ENCODE measurements at places on chromosomes 16 and 17.

DNA sequence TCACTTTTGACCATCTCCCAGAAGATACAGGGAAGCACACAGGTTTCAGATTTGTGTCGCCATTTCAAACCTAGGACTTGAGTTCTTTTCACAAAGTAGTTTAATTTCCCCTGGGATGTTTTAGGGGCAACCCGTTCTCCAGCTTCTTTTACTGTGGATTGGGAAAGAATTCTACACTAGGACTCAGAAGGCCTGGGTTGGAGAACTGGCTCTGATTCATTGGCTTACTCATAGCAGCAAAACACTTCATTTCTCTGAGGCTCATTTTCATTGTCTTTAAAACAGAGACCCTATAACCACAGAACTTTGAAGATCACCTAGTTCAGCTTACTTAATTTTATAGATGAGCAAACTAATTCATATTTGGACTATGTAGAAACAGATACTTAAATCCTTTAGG, 175.9 kb upstream of the SALL1 start:
- peak; percentile 70 for DNase-seq

DNA sequence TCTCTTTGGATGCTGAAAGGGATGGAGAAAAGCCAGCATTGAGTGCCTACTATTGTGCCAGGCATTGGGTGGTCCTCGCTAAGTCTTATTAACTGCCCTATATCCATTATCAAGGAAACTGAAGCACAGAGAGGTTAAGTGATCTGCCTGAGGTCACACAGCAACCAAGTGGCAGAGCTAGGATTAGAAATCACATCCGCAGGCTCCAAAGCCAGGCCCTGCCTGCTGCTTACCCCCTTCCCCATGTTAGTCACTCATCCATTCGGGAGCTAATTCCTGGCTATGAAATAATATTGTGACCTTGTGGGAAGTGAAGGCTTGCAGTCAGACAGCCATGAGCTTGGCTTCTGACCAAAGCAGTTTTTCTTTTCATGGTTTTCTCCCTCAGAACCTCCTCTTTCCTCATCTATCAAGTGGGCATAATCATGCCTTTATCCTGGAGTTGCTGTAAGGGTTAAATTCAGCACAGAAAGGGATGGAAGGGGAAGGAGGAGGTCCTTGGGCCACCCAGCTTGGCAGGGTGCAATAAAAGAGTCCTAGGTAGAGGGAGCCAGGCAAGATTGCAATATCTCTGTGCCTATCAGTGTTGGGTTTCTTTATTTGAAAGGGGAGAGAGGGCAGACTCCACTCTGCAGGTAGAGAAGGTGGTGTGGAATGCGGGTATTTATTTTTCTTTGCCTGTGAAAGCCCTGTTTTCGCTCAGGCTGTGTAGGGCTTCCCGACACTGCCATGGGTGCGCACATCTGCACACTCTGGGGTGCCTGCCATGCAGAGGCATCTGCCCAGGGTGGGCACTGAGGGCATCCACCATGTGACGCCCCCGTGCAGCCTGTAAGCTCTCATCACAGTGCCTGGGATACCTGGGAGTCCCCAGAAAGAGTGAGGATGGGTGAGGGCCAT, 11.3 kb downstream of the RAI1 start:
- no peak for DNase-seq

- DNase-seq = no peak
Observed at GRCh38 chr16:12611006-12611477, 192.6 kb downstream of the CPPED1 start.

DNA sequence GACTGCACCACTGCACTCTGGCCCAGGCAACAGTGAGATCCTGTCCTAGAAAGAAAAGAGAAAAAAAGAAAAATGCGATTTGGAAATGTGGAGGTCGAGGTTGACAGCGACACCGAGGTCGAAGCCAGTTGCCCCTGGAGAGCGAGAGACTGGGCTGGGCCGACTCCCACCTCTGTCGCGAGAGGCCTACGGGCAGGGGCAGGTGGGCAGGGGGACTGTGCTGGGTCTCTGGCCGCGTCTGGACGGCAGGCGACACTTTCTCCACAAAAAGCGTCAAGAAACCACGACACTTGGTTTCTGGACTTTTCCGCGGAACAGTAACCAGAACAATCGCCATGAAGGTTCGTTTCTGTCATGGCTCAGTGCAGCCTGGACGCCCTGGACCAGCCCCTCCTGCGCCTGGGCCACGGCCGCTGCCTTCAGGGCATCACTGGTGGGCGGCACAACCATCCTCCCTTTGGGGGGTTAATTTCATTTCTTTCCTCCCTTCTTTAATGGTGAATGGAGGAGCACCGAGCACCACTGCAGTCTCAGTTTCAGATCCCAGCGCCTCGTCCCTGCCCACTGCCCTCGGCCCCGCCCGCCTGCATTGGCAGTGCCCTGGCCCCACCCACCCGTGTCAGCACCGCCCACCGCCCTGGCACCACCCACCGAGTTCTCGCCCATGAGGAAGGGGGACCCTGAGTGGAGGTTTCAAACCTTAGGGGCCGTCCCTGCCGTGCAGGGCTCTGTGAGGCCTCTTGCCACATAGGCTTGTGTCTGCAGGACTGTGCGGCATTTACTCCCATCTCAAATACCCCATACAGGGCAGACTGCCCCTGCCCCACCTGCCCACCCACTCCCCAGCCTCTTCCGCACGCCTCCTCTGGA, 18.5 kb upstream of the CDH15 start:
- no peak for DNase-seq

DNA sequence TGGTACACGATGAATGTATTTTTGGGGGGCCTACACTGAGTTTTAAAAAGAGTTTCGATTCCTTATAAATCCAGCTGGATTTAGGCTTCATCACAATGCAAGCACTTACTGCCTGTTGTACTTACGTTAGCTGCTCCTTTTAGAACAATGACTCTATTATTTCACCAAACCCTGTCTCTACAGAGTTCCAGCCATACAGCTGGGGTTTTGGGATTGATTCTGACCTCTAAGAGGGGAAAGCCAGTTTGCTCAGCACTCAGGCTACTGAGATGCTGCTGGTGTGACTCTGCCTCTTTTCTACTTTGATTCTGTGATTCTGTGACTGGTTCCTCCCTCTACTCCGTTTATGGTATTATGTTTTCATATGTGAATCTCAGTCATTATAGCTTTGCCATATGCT, 329.7 kb downstream of the ABCC12 start:
- no peak for DNase-seq

GRCh38 chr16:76577003-76577402, 299.8 kb downstream of the CNTNAP4 start:
- DNase-seq = no peak

Measured in cardiac fibroblast (primary cell).